Spleen (tissue), 13 donors: ENCODE measurements at places on chromosomes 5 and 9.

DNA sequence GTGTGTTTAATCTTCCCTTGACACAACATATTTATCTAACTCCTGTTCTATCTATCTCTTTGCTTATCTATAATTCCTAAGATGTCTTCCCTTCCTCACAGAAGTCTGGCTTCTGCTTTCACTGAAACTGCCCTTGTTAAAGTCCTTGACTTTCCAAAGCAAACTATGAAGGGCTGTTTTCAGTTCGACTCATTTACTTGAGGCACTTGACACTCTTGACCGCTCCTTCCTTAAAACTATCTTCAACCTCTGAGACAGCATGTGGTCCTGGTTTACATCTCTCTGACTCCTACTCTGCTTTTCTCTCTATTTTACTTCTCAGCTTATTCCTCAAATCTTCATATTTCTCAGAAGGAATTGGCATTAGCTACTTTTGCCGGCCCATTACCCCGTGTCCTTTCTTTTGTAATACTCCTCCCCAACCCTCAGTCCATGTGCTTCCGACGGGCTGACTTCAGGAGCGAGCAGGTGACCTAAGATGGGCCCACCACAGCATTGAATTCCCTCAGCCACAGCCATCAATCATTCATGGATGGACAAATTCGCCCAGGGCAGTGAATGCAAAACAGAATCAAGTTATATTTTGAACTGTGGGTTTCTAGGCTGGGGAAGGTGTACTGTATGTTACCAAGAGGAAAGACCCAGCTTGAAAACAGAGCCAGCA lies 1089.2 kb downstream of the PTPRD start:
- no peak for DNase-seq

- DNase-seq = no peak
Measured at GRCh38 chr5:150762211-150762610, 3.4 kb upstream of the DCTN4 start.

DNA sequence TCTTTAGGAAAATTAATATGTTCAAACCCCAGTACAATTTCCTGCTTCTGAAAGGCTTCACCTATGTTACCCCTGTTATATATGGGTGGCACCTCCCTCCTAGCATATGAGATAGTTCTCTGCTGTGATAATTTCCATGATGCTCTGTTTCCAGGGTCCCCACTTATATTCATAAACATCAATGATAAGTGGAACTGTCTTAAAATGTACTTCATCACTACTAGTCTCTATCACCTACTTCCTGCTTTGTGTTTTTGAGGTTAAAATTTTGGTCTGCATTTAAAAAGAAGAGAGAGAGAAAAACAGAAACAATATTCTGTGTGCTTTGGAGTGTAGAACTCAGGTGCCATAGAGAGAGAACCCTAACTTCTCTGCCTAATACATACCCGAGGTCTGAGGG lies 234.7 kb downstream of the HTR1A start:
- no peak for DNase-seq

GRCh38 chr5:174120401-174121005 lies 75.0 kb downstream of the NSG2 start:
- no peak for DNase-seq

DNA sequence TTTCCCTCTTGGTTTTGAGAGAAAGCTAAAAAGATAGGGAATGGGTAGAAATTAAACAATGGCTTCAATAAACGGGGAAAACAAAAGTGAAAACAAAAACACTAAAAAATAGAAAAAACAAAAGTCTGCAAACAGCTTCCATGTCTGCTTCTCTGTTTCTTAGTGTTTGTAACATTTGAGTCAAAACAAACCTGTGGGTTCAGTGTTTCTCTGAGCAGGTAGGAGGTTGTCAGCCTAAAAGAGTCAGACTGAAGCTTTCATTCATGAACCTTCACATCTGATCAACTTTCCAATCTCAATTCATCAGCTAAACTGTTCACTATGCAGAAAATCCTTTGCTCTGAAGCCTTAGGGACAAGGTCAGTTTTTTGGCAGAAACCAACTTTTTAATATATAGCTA lies 102.5 kb upstream of the ADAMTS16 start:
- no peak for DNase-seq

DNA sequence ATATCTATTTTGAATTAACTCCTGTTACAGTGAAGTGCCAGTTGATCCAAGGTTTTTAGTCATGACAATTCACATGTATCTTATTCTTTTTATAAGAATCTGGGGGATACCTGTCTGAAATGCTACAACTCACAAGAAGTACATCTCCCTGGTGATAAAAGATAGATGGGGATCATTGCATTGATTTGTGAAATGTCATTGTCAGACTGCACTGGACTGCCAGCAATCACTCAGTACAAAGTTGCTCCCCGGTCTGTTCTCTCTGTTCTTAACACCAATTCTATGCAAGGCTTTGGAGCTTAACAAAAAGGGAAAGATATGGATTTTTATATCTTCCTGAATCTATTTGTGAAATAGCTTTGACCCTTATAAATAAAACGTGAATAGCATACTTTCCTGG lies 171.8 kb upstream of the PCSK5 start:
- DNase-seq = no peak

GRCh38 chr9:17876687-17877086 lies 297.8 kb downstream of the SH3GL2 start:
- DNase-seq = no peak

GRCh38 chr5:144156767-144157171 lies 13.7 kb downstream of the YIPF5 start:
- no peak for DNase-seq

GRCh38 chr9:93701494-93702218 lies 125.3 kb downstream of the PHF2 start:
- DNase-seq = peak; percentile 51

GRCh38 chr5:74736759-74737158 lies 30.2 kb downstream of the GFM2 start:
- no peak for DNase-seq

DNA sequence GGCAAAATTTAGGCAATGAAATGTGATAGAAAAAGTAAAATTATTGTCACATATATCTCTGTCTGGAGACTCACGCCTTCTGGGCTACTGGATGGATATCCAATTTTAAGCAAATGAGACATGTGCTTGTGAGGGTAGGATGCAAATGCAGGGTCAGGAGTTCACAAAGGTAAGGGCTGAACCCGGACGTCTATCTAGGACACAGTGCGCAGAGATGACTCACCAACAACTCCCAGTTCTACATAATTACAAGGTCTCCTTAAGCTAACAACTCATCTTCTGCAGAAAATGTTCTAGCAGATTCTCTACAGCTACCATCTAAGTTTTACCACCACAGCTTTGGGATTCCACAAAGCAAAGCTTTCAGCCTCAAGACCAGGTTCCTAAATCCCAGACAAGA lies 160.5 kb downstream of the ENTREP1 start:
- DNase-seq = no peak

- peak; percentile 66 for DNase-seq
Measured at GRCh38 chr9:128149001-128149701, at the start of gene LCN2. TSS of gene LCN2 (plus strand) at chr9:128149453. CDS start at chr9:128149526, 73 bp downstream.

DNA sequence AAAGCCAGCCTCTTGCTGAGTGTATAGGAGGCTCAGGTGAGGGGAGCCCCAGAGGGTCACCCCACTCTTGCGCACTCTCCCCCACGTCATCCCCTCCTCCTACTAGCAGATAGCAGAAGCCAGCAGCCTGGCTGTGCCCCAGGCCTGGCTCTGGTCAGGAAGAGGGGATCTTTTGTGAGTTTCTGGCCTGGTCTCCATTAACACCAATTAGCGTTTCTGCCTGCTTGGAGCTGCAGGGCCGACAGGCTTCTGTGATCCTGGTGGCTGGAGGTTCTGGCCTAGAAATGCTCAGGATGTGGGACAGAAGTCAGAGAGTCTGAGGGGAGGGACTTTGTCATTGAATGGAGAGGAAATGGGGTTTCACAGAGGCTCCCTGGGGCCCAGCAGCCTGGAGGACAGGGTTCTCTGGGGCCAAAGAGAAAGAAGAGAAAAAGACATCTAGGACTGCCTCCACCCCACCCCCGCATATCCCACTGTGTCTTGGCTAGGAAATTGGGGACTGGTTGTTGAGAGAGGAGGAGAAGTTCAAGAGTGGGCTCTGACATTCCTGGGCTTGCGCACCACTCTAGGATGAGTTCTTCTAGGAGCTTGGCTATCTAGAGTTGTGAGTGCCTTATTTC lies 47.5 kb upstream of the ARAP3 start:
- DNase-seq = no peak
